ENCODE measurements at places on chromosomes 12 and 14.

DNA sequence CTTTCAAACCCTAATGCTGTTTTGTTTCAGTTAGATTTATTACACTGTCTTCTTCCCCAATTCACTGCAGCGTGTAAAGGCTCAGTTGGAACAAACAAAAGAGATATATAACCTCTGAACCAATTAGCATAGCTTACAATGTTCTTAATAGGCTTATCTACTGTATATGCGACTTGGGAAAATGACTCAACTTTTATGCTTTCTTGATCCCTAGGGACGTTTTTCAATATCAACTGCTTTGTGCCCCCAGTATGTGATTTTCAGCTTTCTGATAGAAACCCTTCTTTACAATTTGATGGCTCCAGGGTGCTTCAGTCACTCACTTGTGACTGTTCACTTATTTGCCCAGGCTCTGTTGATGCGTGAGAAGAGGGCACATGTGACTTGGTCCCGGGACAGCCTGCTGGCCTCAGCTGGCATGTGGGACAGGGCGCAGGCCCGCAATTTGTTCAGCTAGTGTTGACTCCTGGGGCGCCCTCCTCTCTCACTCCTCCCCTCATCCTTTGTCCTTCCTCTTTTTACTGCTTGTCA, 107.1 kb downstream of the TMTC2 start:
- no peak for DNase-seq

DNA sequence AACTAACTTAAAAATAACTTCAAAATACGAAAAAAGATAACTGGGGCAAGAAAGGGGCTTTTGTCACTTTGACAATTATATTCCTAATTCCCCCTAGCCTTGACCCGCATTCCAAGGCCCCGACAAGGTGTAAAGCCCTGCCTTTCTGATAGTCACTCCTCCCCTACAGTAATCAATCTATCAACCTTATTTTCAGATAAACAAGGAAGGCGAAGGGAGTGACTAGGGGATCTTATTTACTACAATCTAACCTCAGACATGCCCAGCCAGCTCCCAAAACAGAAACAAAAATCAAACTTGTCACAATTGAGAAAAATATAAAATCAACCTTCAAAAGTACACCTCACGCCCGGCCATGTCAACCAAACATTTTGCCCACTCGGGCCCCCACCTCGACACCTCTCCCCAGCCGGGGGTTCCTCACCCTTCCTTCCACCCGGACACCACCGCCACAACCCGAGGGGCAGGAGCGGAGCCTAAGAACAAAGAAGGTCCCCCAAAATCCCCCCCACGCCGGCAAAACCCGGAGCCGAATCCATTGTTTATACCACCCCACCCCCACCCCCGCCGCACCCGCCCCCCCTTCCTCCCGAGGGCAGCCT, 562 bp downstream of the ZFYVE1 start:
- no peak for DNase-seq

DNA sequence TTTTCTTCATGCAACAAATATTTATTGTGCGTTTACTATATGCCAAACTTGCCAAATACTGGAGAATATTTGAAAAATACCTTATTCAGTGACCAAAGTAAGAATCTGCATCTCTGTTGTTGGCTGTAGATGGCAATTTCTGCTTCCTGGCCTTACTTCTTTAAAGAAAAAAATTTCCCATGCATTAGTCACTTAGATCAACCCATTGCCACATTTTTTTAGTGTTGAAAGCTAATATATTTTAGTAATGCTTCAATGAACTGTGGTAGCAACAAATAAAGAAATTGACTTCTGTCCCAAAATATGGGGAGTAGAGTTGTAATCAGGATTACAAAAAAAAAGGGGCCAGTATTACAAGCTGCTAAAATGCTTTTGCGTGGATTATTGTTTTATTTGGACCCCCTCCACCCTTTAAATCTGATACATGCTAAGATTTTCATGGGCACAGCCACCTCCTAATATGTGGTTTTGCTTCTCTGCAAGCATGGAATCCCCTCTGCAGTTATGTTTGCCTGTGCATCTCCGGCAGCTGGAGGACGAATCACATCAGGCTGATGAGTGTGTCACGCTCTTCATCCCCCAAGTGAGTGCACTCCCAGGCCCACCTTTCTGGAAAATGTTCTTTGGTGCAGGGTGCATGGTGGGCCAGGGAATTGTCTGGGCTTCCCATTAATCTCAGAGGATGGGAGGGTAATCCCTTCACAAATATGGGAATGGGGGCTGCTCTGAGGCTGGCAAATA, 38.1 kb upstream of the PTCSC3 start:
- no peak for DNase-seq

DNA sequence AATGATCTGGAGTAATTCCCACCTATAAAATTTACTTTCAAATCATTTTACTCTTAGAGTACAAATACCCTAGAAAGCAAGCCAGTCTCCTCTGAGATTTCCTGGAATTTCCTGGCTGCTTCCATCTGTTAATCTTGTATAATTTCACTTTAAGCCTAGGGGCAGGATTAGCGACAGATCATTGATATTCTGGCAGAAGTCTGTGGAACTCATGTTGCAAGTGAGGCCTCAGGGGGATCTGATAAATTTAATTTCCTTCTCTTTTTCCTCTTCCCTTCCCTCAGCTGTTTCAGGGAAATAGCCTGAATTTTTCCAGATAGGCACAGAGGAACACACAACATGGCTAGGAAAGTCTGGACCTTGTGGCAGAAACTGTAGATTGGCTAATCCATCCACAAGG, 5.9 kb upstream of the KRT6A start:
- no peak for DNase-seq
